ENCODE measurements at places on chromosomes 6 and 20. TPM values are rescaled to one million over a fixed set of nuclear protein-coding genes. Genes with fewer than 3 reads are reported as not detected.

DNA sequence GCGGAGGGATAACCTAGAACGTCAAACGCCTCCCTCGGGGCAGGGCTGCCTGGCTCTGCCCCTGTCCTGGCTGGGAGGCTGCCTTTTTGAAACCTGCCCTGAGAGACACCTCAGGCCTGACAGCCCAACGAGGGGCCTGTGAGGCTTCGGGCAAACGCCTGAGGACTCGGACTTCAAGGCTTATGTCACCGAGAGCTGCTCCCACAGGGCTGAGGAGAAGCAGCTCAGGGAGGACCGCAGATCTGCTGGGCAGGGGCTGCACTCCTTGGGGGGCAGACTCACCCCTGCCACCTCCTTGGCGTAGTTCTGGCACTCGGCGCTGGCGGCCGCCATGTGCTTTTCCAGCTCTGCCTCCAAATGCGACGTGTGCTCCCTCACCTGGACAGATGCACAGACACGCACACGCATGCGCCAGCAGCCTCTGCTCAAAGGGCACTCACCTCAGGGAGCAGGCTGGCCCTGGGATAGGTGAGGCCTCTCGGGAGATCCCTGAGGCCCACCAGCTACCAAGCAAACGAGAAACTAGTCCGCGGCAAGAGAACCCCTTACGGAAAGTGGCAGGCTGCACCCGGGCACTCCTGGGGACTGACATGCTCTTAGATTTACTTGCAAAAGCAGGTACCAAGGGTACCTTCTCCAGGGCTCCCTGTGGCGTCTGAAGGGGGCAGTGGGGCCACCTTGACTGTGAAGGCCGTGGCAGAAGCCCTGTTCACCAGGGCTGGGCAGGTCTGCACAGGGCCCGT, 49.6 kb downstream of the DSTN start:
- DNase-seq: no peak

DNA sequence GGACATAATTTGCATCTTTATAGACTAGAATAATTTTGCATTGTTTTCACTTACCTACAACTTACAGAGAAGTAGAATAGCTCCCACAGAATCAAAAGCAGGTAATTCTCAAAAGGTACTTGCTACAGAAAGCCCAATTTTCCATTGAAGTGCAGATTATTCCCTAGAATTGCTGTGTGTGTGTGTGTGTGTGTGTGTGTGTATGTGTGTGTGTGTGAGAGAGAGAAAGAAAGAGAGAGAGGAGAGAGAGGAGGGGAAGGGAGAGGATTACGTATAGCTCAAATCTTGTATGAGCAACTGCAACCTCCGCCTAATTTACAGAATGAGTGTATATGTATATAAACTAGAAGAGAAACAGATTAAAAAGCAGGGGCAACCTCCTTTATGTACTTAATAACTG, 68.0 kb downstream of the DOK5 start:
- no peak for DNase-seq

DNA sequence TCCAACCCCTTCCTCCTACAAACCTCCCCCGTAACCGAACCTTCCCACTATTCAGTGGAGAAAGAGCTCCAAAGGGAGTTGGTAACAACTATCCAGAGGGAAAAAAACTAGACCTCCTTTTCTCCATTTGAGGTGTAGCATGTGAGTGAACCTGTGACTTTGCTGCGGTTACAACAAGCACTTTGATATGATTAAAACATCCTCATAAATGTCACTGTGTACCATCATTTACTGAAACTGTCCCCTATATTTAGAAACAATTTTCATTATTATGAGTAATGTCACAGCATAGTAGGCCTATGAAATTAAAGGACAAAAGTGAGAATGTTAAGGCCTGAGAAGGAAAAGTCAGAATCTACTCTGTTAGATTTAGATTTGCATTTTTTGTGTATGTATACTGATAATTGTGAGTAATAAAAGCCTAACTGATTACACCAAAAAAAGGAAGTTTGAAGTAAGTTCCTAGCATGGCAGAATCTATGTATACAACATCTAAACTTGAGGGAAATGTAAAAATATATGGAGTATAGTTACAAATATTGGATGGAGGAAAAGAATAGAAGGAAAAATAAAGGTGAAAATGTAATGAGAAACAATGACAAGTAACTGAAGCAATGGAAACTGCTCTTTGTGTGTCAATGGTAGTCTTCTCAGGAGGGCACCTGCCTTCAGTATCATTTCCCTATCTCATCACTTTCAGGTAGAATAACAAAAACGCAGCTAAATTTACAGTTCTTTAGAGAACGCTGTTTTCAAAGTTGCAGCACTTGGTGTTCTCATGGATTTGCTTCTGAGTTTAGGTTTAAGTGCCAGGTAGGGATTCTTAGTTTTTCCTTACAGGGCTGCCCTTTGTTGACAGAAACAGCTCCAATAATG, 145.9 kb downstream of the IMPG1 start:
- DNase-seq: no peak

DNA sequence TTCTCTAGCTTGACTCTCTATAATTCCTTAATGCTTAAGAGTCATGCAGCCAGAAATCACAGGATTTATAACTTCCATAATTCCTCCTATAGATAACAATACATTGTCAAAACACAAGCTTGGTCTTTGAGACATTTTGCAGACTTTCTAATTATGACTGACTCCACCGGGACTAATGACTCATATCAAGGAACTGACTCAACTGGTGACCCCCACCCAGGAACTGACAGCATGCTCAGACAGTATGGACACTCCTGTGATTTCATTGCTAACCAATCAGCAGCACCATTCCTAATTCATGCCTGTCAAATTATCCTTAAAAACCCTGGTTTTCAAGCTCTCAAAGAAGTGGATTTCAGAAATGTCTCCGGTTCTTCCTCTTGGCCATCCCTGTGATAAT, 670.5 kb upstream of the IMPG1 start:
- DNase-seq: no peak

GRCh38 chr6:165819394-165819793, 156.4 kb upstream of the PDE10A start:
- no peak for DNase-seq

DNA sequence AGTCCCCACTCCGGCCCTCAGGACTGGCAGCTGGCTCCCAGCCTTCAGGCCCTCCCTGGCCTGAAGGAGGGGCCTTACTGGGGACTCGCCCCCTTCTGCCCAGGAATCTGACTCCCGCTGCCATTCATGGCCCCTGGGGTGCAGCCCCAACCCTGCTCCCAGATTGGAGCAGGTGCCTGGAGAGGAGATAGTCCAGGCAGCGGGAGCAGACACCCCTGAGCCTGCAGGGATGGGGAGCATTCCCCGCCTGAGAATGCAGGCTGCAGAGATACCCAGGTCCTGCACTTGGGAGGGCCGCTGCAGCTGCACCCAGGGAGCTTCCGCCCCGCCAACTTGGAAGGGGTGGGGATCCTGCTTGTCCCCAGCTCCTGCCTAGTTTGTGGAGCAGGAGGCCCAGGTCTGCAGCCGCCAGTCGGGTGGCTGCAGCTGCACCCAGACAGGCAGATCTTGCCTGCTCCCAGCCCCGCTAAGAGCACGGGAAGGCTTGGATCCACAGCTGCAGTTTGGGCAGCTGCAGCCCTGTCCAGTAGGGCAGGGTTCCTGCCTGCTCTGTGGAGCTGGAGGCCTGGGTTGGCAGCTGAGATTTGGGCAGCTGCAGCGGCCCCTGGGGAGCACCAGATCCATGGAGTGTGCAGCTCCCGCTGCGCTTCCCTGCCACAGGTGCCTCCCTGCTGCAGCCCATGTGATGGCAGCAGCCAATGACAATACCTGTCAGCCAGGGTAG, 5.2 kb downstream of the GTSF1L start:
- DNase-seq: no peak

DNA sequence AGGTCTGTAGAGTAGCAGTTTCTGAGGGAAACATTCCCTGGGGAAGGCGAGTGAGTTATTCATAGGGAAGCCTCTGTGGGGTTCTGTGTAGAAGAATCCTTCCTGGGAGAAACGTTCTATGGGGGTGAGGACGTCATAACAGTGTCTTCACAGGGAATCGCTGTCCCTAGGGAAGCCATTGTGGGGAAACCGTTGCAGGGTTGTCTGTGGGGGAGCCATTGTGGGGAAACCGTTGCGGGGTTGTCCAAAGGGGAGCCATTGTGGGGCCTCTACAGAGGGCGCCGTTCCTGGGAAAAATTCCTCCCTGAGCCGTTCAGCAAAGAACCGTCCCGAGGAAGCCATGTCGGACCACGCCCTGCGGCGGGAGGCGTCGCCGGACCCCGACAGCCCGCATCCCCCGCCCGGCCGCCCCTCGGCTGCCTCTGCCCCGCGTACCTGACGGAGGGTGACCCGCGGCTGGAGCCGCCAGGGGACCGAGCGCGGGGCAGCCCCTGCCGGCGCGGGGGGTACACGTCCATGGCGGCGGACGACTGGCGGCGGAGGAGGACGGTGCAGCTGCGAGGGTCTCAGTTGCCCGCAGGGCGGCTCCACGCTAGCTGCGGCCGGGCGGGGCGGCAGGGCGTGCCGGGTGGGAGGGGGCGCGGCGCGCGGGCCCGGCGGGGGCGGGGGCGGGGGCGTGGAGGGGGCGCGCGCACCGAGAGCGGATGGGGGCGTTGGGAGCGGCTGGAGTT, at the start of gene DNAAF9:
Gene DNAAF9 (minus strand): TSS at position 630 of the 731 bp plus-strand sequence. CDS start 112 bp downstream, at position 518.
- DNase-seq: peak; percentile 46

DNA sequence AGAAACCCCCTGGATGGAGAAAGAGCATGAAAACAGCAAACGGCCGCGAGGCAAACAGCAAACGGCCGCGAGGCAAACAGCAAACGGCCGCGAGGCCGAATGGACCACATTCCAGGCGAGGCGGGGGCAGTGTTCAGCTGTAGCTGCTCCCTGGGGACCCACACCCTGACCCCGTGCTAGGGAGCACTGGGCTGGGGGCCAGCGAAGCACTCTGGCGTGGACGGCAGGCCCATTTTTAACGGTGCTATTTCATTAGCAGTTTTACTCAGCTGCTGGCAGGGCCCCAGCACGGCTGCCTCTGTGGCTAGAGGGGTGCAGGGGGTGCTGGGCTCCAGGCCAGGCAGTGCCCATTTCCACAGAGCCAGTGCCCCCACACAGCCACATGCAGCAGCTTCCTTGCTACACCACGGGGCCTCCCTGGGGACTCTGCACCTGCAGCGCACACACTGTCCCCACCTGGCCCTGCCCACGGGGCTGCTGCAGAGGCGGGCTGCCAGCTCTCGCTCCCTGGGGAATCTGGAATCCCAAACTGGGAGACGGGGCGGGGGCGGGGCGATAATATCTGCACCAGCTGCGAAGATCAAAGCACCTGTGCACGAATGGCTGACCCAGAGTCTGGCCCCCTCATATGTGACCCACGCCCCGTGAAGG, 35.6 kb upstream of the SLCO4A1 start:
- DNase-seq: no peak

DLK2 gene
- 0.71 TPM for total RNA-seq

DNA sequence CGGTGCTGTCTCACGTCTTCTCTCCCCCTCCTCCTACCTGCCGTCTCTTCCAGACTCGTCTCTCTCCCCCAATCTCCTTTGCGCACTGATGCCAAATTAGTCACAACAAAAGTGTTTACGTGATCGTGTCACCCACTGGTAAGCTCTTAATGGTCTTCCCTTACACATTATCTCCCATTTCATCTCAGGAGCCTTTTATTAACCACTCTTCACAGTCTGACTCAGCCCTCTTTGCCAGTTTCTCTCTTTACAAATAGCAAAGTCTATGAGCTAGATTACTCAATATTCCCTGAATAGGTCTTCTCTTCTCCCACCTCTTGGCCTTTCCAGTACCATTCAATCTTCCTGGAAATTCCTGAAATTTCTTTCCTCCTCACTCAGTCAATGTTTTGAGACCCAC, 247.0 kb downstream of the ESR1 start:
- DNase-seq: no peak

DNA sequence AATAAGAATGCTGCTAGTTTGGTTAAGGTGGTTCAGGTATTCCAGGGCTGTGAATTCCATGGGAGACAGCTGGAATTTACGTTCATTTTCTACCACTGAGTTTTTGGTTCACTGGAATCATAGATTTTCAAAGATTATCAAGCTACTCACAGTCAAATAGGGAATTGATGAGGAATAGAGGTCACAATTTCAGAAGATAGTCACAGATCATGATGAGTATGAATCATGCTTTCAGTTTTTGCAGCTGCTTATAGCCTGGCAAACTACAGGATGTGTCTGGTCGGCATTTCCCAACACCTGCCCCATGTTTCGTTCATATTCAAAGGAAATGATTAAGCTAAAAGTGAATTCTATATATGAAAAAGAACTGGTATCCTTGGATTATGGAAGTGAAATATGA, 58.7 kb downstream of the BCKDHB start:
- DNase-seq: no peak

DNA sequence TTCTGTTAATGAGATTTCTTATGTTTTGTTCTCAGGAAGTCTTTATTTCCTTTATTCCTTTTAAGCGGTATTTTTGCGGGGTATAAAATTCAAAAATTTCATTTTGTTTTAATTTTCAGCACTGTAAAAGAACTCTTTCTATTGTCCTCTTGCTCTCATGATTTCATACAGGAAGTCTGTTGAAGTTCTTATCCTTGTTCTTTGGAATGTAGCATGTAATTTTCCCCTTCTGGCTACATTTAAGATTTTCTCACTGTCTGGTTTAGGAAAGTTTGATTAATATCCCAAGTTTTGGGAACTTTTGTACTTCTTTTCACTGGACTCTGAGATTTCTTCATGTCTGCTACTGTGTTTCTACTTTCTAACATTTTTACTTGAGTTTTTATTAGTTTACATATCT, 581.4 kb upstream of the GJE1 start:
- no peak for DNase-seq

- DNase-seq: peak; percentile 46
Observed at GRCh38 chr20:36754656-36755222, 8.8 kb upstream of the NDRG3 start.

GRCh38 chr6:88586371-88587149, 376.9 kb downstream of the RNGTT start:
- DNase-seq: no peak

- no peak for DNase-seq
Observed at GRCh38 chr6:170185175-170185978, 105.5 kb downstream of the DLL1 start.

- no peak for DNase-seq
Observed at GRCh38 chr20:6740096-6740495, 27.4 kb upstream of the BMP2 start.

GRCh38 chr6:106527979-106528378, 101.3 kb downstream of the RTN4IP1 start:
- DNase-seq: no peak

DNA sequence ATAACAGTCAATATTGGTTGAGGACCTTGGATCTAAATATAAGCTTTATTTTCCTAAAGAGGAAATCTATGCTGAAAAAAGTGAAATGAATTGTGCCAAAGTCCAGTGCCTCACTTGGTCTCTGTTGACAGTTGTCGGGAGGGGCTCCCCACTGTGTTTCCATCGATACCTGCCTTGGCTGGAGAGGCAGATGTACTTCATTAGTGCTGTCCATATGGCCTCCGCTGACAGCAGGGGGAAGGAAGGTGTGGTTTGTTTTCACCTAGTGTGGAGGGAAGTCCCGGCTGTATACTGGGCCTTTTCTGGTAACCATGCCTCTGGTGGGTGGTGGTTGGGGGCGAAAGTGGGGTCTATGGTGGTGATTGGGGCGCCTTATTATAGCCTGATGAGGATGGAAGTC, 42.7 kb downstream of the CD2AP start:
- DNase-seq: peak; percentile 9

ARHGAP40 gene
- total RNA-seq: not detected

- DNase-seq: no peak
Observed at GRCh38 chr6:159114569-159114968, 54.6 kb upstream of the FNDC1 start.

- no peak for DNase-seq
Observed at GRCh38 chr6:130849594-130849993, 22.4 kb downstream of the SMLR1 start.
